ENCODE measurements at places on chromosomes 5 and 9.

GRCh38 chr9:35732800-35733541 lies 505 bp downstream of the CREB3 start:
- DNase-seq, result no peak

DNA sequence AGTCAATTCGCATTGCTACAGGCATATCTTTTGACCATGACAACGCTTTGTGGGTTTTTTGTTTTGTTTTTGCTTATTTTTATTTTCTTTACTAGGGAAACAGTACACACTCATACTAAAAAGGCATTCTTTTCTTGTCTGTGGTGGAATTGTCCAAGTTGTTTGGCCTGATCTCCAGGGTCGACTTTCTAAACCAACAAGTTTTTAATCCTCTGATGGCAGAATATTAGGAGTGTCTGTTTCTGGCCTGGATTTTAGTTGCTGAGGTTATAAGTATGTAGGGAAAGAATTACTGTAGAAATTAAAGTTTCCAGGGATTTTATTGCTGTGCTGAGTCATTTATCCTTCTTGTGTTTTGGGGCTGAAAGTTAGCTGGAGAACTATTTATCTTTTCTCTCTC lies 218.5 kb downstream of the TAF11L14 start:
- no peak for DNase-seq

GRCh38 chr9:3525836-3526164 lies at the start of gene RFX3:
RFX3 (minus strand) TSS chr9:3526001; CDS start chr9:3395588, 130,413 bp downstream.
- DNase-seq, result peak; percentile 93

DNA sequence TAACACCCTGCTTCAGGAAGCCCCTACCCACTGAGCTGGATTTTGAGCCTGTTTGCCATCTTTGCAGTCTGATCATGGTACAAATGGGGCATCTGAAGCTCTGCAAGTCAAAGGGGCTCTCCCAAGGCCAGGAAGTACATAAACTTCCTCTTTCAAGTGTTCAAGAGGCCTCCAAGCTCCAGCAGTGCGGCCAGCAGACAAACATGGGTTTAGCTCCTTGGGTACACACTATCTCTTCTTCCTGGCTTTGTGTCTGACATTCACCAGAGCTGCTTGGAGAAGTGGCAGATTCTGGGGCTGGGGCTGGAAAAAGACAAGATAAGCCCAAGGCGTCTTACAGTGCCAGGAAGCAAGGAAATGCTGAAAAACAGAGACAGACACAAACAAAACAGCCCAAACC lies 34.1 kb downstream of the LAMC3 start:
- no peak for DNase-seq

GRCh38 chr9:84917366-84918070 lies 248.0 kb downstream of the NTRK2 start:
- peak; percentile 29 for DNase-seq

- no peak for DNase-seq
Observed at GRCh38 chr9:107730666-107731065, 241.1 kb upstream of the KLF4 start.

DNA sequence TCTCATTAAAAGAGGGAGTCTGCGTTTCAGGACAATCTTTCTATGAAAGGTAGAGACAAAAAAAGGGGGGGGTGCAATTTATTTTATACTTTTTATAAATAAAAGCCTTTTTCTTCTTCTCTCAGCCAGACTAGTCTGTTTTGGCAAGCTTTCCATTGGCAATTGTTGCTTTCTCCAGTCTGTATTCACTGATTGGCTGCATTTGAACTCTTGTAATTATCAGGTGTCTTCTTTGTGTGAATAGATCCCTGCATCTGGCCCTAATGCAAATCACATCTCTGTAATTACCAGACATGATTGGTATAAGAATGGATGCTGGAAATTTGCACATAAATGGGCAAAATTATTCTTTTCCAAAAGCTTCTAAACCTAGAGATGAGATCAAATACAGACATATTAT lies 7.6 kb upstream of the EQTN start:
- DNase-seq, result no peak

All from head of caudate nucleus (tissue), 42 donors.